ENCODE measurements at places on chromosomes 2 and 18.

DNA sequence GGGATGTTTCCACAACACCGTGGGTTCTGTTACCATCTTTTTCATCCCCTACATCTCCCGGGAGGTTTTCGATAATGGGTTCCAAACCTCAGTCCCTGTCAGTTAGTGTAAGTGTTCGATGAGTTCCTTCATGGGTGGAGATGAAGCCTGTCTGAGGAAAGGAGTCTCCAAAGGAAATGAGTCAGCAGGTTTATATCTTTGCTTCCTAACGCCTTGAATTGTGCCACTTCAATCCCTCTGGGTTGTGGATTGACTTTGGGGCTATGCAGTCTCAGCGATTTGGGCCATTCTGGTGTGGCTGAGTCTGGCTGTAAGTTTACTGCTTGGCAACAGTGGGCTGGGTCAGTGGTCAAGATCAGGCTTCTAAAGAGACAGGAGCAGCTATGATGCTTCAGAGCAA, 1.2 kb downstream of the SERPINB5 start:
- DNase-seq, result no peak

GRCh38 chr2:222869252-222869560, 8.4 kb downstream of the ACSL3 start:
- DNase-seq, result no peak

- DNase-seq, result no peak
Measured at GRCh38 chr2:215423234-215423633, 12.6 kb downstream of the FN1 start.

- DNase-seq, result no peak
Measured at GRCh38 chr2:202577250-202578183, 57.3 kb upstream of the FAM117B start.

- DNase-seq, result no peak
Measured at GRCh38 chr2:234672498-234673150, 175.7 kb upstream of the ARL4C start.

- DNase-seq, result no peak
Measured at GRCh38 chr2:241052677-241053360, 49.3 kb downstream of the MTERF4 start.

- DNase-seq, result no peak
Measured at GRCh38 chr2:49248506-49248905, 94.2 kb upstream of the FSHR start.

- no peak for DNase-seq
Measured at GRCh38 chr2:46781468-46782189, 134.0 kb downstream of the MCFD2 start.

- DNase-seq, result no peak
Measured at GRCh38 chr2:71309-72035, 25.2 kb upstream of the FAM110C start.

GRCh38 chr2:114862243-114862642, 419.8 kb downstream of the DPP10 start:
- DNase-seq, result no peak

- no peak for DNase-seq
Measured at GRCh38 chr2:174963437-174964400, 41.5 kb downstream of the CHN1 start.

- DNase-seq, result no peak
Measured at GRCh38 chr2:181848261-181848886, 43.2 kb upstream of the ITPRID2 start.

DNA sequence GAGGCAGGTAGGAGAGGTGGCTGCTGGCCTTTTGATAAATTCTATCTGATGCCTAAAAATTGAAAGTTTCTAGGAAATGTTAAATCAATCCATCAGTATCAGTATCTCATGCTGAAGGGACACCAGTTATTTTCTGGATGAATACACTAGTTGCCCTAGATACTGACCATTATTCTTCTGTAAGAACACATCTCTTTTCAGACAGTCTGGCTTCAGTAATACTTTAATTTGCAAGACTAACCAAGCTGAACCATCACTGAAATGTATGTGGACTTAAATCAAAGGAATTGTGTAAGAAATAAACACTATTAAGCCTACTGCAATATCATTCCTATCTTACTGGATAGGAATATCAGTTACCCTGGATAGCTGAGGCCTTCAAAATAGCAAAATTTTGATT, 1546.3 kb downstream of the LRP1B start:
- no peak for DNase-seq

GRCh38 chr18:26804519-26804918, 61.0 kb downstream of the AQP4 start:
- DNase-seq, result peak; percentile 48

DNA sequence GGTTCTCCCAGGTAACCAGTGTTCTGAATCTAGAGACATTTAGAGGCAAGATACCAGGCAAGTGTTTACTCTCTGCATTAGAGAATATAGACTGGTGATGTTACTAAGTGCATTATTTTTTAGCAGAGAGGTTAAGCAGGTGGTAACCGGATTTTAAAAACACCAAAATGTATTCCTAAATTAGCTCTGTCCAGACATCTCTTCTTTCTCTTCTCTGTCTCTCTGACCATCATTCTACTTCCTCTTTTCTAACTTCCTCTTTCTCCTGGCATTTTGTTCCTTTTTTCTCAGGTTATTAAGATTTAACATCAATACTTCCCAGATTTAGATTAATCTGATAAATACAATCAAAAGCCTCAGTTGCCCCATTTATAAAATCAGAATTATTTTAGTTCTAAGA, 31.7 kb upstream of the DYNC1I2 start:
- no peak for DNase-seq

Data from globus pallidus (tissue), 1 donor.